ENCODE measurements at places on chromosomes 16 and 17.

- DNase-seq, result no peak
These were observed 577.0 kb upstream of the CDH11 start for GRCh38 chr16:65698791-65699321.

GRCh38 chr16:85862476-85863383 is 36.2 kb upstream of the IRF8 start:
- no peak for DNase-seq

DNA sequence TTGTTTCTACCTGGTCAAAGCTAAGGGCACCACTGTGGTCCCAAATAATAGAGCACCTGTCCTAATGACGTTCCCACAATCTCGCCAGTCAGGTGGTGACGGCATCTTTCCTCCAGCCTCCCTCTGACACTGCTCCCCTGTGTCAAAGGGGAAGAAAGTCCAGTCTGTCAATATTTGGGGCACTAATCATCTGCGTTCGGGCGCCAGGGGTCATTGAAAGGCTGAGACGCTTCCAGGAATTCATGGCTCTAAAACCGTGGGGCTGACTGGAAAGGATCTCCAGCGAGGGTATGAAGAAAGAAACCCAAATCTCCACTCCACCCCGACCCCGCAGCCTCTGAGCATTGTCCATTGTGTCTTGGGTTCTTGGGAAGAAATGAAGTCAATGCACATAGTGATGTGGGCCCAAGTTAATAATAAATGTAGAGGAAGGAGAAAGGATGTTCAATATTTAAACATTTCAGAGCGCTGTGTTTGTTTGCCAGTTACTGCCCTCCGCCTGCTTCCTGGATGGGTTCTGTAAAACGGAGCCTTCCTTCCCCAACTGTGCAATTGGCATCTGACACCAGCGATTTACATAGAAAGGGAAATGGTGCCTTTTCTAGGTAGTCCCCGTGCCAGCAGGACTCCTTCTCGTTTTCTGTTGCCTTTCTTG is 103.2 kb downstream of the SOCS1 start:
- no peak for DNase-seq

GRCh38 chr16:8182761-8183160 is 407.6 kb downstream of the TMEM114 start:
- DNase-seq, result no peak

DNA sequence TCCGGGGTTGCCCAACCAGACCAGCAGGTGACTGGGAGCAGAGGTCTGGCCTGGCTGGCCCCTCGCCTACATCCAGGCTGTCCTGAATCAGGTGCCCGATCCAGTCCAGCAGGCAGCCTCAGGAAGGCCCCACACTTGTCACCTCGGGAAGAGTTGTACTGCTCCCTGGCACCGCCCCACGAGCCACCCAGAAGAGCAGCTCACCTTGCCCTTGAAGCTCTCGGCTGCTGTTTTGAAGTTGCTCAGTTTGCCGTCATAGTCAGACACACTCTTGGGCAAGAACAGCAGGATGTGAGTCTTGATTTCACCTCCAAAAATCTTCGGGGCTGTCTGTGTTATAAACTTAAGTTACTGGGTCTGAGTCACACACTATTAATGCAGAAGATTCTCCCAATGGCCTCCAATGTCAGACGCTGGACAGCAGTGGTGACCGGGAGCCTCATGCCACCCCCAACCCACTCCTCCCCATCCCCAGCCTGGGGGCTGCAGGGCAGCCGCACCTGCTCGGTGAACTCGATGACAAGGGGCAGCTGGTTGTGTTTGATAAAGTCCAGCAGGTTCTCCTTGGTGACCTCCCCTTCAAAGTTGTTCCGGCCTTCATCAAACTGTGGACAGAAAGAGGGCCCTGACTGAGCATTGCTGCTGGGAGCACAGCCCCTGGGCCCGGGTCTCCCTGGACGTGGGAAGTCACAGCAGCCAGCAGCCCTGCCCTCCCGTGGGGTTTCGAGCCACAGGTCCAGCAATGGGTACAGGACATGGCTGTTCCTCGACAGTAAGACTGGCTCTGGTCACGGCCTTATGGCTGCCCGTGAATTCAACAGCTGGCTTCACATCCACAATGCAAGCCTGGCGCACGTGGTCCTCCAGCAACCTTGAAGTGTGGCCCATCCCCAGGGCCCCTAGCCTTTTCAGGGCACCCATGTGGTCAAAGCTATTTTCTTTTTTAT is 12.2 kb upstream of the PPP1R27 start:
- no peak for DNase-seq

DNA sequence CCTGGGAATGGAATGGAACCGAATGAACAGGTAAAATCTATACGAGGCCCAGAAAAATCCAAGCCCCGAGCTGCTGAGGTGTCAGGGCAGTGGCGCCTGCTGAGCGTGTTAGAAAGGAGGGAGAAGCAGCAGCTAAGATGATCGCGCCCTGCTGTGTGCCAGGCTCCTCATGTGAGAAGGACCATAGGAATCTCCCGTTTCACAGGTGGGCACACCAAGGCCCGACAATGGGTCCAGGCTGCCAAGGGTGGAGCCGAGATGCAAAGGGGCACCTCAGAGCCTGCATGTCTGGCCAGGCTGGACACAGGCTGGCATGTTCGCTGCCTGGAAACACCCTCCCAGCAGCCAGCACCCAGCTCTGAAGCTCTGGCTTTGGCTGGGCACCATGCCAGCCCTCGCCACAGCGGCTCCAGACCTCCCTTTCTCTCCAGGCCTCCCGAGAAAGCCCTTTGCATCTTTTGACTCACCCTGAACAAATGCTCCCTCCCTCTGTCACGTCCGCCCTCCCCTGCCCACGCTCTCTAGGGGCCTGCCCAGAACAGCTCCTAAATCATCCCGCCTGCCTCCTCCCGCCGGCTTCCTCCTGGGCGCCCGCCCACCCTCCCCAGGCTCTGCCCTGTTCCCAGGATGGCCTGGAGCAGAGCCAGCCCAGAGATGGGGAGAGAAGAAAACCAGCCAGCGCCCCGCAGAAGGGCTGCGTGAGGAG is 217.8 kb upstream of the GSE1 start:
- DNase-seq, result no peak

DNA sequence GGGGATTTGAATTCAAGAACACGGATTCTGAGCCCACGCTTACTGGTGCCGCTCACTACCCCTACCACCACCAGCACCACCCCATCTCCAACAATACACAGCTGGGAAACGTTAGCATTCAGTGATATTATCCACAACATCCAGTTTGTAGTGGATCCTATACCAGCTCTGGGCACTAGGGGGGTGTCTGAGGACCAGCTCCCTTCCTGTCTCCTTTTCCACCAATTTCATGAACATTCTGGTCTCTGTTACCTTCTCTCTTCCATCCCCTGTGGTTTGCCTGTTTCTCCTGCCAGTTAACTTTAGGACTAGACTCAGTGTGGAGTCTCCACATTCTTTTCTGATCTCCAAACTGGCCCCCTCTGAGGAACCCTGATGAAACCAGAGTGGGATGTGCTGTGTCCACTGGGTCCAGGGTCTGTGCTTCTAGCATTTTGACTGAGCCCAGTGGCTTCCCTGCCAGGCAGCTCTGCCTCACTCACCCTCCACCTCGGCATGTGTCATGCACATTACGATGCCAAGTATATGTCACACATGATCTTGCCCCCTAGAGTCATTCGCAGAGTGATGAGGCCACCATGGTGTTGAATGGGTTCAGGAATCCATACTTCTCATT is 187.0 kb upstream of the CDH13 start:
- no peak for DNase-seq

DNA sequence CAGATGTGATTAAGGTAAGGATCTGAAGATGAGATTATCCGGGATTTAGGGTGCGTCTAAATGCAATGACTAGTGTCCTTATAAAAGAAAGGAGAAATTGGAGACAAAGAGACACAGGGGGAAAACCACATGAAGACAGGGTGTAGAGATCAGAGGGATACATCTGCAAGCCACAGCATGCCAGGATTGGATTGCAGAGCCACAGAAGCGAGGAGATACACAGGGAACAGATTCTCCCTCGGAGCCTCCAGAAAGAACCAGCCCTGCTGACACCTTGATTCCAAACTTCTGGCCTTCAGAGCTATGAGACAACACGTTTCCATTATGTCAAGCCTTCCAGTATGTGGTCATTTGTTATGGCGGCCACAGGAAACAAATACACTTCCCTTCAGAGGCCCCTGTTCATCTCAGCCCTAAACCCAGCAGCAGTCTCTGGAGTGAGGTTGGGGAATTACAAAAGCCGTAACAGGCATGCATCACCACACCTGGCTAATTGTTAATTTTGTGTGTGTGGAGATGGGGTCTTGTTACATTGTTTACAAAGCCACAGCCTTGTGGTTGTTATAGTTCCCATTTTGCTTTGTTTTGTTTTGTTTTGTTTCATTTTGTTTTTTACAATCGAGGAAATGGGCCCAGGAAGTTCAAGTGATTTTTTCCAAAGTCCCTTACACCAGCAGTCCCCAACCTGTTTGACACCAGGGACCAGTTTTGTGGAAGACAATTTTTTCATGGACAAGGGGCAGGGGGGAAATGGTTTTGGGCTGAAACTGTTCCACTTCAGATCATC is 51.6 kb upstream of the LYRM9 start:
- DNase-seq, result no peak

DNA sequence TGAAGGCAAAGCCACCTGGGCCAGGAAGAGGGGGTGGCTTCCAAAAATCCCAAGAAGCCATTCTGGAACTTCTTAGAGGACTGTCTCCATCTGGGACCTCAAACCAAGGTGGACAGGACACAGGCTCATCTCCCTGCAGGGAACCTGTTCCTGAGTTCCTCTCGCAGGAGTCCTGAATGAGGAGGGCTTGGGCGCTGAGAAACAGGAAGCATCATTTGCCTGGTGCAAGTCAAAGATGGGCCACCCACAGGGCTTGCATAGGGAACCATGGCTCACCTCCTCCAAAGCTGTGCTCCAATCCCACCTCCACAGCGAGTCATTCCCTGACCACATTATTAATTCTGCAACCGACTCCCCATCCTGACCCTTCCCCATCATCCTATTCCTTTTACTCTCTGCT is 55.0 kb upstream of the RPL38 start:
- DNase-seq, result no peak

DNA sequence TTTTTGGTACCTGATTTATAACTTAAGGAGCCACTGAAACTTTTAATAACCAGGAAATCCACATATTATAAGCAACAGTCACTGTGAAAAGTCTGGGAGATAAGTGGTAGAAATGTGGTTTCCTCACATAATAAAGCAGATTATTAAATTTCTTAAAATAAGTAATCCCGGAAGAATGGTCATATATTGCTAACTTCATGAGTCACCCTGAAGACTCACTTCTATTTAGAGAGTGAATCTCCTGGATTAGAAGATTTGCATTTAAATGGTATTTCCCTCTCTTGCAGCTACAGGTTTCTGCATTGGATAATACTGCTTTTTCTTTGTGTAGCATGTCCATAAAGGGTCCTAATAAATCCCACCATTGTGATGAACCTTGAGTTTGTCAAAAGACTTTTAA is 1286.8 kb upstream of the CDH8 start:
- DNase-seq, result no peak

DNA sequence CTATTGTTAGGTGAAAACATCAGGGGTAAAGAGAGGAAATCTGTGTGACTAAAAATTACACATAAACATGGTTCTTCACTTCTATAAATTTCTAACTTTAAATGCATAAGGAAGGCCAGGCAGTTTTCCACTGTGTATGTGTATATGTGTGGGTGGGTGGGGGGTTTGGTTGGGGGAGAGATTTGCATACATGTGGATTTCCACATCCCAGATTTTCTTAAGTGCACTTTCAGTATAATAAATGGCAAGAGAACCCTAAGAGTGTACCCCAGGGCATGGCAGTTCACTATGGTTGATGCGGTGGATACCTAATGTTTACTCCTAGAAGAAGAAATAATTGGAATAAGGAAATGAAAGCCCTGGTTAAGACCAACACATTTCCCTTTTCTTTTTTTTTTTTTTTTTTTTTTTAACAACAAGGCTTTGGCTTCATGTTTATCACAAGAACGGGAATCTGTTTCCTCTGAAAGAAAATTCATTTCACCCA is 451.8 kb upstream of the CCL2 start:
- no peak for DNase-seq

GRCh38 chr17:29331075-29331707 is 37.2 kb upstream of the NUFIP2 start:
- DNase-seq, result no peak

- no peak for DNase-seq
These were observed 33.7 kb downstream of the IQCK start for GRCh38 chr16:19751478-19752385.

DNA sequence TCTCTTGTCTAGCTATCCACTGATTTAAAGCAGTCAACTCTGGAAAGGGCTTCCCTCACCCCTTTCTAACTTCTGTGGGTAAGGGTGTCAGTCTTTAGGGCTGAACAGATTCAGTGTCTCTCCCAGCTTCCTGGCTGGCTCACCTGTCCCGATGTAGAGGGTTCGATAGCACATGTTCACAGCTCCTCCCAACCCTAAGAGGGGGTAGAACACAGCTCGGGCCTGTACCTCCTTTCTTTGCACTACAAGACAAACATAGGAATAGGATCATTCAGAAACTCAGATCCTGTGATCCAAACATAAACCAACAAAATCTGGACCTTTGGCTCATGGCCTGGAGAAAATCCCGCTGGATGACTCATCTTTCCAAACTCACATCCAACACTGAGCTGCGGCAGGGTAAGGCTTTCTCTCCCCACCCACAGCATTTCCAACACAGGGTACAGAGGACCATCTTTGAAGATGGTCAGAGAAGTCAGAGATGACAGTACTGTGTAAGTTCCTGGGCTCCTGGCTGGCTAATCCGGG is 5.8 kb upstream of the DHRS13 start:
- DNase-seq, result no peak

DNA sequence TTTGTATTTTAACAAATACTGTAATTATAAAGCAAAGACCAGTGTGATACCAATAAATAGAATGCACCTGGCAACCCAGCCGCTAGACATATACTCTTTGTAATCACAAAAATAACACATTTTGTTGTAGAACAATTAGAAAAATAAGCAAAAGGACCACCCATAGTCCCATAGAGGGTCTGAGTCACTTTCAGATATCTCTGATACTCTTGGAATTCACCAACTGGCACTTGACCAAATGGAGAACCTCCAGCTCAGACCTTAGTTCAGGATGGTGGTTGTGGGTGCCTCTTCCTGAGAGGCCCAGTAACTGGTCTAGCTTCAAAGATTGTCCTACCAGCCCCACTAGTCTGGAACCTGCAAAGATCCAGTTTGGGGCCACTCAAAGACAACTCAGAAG is 789 bp upstream of the TERF2 start:
- no peak for DNase-seq

GRCh38 chr17:82280537-82280936 is 7.0 kb upstream of the CSNK1D start:
- no peak for DNase-seq

- no peak for DNase-seq
These were observed 17.4 kb upstream of the INPP5K start for GRCh38 chr17:1533661-1534325.

DNA sequence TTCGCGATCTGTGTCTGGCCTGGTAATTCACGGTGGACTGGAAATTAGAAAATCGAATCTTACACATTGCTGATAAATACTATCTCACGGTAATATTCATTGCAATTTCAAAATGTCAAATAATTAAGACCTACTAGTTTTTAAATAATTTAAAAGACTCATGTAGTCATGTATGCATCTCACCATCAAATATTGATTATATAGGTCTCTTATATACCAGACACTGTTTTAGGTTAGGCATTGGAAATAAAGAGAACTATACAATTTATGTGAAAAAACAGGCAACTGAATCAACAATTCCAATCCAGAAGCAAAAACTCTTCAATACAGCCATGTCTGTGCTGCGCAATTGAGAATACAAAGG is 7.5 kb upstream of the PIRT start:
- no peak for DNase-seq
